ENCODE measurements at places on chromosomes 5 and 9. TPM values are rescaled to one million over a fixed set of nuclear protein-coding genes. Genes with fewer than 3 reads are reported as not detected.

TRPM6 gene
- not detected for total RNA-seq

GRCh38 chr9:98092613-98092931, 26.4 kb downstream of the TRIM14 start:
- no peak for DNase-seq

ARID3C gene
- not detected for total RNA-seq

FYB1 gene
- total RNA-seq, result 1.1 TPM

C5 gene
- total RNA-seq, result 2.9 TPM

DNA sequence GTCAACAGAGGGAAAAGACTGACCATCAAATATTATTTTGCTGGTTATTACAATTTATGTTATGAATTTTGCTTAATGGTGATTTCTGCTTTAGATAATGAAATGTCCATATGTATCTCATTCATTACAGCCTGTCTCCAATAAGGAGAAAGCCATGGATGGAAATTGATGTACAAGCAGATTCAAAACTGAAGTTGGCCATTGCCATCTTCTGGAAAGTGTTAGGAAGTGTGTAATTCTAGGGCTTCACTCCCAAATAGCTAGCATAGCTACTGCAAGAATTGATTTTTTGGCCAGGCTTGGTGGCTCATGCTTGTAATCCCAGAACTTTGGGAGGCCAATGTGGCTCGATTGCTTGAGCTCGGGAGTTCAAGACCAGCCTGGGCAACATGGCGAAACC, 45.8 kb downstream of the DYNC2I2 start:
- DNase-seq, result no peak

DNA sequence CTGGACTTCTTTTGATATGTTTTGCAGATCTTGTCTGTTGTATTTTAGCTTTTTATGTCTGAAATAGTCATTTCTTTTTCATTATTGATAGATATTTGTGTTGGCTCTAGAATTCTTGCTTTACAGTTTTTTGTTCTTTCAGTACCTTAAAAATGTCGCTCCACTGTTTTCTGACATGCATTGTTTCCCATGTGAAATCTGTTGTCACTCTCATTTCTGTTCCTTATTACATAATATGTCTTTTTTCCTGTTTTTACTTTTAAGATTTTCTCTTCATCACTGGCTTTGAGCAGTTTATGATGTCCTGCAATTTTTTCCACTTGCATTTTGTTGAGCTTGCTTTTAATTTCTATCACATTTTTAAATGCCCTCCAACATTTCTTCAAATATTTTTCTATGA, 270.4 kb upstream of the TARS1 start:
- no peak for DNase-seq

GRCh38 chr5:142571371-142571770, 114.5 kb downstream of the FGF1 start:
- DNase-seq, result no peak

SPRY4 gene
- total RNA-seq, result 38.4 TPM

DNA sequence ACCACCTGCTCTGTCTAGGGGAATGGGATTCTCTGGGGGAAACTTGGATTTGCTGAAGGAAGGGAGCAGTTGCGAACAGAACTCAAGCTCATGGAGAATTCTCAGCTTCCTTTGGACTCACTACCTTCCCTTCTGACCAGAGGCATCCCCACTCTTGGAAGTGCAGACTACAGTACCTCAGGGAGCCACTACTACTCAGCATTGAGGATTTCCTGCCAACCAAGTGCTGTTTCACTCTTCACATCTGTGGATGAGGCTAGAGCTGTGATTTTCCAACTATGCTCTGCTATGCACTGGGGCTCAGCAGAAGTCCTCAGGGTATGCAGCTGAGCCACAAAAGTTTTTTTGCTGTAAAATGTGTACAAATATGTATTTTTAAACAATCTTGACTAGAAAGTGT, 43.9 kb downstream of the MACROH2A1 start:
- no peak for DNase-seq

PCDHGA2 gene
- total RNA-seq, result not detected

- DNase-seq, result no peak
Measured at GRCh38 chr5:36691696-36692371, 85.4 kb downstream of the SLC1A3 start.

DNA sequence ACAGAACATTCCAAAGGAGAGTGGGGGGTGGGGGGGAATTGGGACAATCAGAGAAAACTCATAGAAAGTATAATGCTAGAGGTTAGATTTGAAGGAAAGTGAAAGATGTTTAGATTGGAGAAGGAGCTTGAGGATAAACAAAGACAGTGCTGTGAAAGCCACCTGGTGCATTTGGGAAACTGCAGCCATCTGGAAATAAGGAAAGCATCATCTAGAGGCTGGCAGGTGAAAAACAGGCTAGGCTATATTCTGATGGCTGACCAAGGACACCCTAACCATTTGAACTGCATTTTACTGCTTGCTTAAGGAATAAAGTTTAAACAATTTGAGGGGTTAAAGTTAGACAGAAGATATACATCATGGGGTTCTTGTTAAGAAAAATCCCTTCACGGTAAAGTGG, 296.4 kb downstream of the CETN3 start:
- peak; percentile 15 for DNase-seq

GRCh38 chr5:133565993-133566392, 46.3 kb downstream of the FSTL4 start:
- peak; percentile 40 for DNase-seq

GRCh38 chr5:149018909-149019443, 43.9 kb downstream of the SH3TC2 start:
- DNase-seq, result no peak

GRCh38 chr9:127195976-127196825, 68.4 kb upstream of the GARNL3 start:
- DNase-seq, result no peak

DNA sequence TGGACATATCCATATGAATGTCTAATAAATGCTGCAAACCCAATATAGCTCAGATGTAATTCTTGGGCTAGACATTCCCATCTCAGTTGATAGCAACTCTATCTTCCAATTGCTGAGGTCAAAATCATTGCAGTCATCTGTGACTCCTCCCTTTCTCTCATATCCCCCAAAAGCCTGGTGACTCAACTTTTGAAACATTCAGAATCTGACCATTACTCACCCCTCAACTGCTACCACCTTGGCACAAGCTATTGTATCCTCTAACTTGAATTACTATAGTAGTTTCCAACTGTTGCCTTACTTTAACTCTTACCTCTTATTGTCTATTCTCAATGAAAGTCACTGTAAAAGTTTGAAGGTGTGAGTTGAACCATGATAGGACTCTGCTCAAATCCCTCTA, 600.1 kb upstream of the RGMB start:
- DNase-seq, result peak; percentile 67

GRCh38 chr5:1468247-1468612, 23.0 kb upstream of the SLC6A3 start:
- DNase-seq, result peak; percentile 24

- DNase-seq, result peak; percentile 19
Measured at GRCh38 chr5:146560205-146560812, 44.3 kb upstream of the GPR151 start.

GRCh38 chr5:95986937-95987520, 25.4 kb upstream of the ELL2 start:
- DNase-seq, result no peak

GRCh38 chr5:135821802-135822201, 12.7 kb upstream of the SLC25A48 start:
- no peak for DNase-seq

- no peak for DNase-seq
Measured at GRCh38 chr9:125637241-125637640, 69.8 kb downstream of the MAPKAP1 start.

GRCh38 chr5:22926574-22926973, 73.4 kb upstream of the CDH12 start:
- DNase-seq, result no peak

GRCh38 chr5:79759436-79759835, 69.8 kb downstream of the CMYA5 start:
- peak; percentile 44 for DNase-seq

CSF1R gene
- not detected for total RNA-seq

CIZ1 gene
- total RNA-seq, result 46.1 TPM

SLC6A19 gene
- total RNA-seq, result not detected

DNA sequence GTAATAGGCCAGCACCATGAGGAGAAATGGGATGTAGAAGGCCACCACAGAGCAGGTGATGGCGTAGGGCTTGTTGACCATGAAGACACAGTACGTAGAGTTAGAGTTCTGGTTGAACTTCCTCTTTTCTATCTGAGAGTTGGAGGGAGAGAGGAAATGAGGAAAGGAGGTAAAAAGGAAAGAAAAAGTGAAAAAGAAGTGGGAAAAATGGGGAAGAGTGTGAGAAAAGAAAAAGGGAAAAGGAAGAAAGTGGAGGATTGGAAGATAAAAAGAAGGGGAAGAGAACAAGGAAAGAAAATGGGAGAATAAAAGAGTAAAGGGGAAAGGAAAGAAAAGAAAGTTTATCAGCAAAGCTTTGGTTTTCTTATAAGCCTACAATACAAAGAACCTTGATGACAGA, 126.1 kb downstream of the FBXO38 start:
- no peak for DNase-seq

DNA sequence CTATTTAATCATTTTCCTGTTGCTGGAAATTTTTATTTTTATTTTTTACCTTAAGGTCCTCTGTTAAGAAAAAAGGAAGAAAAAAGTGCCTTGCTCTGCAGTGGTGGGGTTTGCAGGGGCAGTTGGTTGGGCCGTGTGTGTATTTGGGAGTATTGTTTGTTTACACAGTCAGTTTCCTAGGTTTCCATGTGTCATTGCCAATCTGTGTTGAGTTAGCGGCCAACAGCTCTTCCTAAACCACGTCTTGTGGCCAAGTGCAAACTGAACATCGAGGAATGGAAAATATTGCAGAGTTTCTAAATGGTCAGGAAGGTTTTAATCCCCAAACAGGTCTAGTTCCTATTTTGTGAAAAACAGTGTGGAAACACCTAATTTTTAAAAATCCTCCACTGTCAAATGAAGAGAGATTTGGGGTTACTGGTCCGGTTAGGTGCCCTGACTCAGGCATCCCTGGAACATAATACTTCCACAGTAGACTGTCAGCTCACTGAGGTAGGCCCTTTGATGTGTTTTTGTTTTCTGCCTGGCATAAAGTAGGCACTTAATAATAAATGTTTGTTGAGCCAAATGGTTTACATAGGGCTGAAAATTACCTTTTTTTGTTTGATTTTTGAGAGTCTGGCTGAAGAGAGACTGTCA, 37.0 kb downstream of the MAMDC2 start:
- DNase-seq, result peak; percentile 57

ANGPTL2 gene
- total RNA-seq, result 0.75 TPM

GRCh38 chr5:115424030-115424429, 120.5 kb downstream of the FEM1C start:
- no peak for DNase-seq

GRCh38 chr9:127761491-127761956, 16.9 kb downstream of the SH2D3C start:
- no peak for DNase-seq

DNA sequence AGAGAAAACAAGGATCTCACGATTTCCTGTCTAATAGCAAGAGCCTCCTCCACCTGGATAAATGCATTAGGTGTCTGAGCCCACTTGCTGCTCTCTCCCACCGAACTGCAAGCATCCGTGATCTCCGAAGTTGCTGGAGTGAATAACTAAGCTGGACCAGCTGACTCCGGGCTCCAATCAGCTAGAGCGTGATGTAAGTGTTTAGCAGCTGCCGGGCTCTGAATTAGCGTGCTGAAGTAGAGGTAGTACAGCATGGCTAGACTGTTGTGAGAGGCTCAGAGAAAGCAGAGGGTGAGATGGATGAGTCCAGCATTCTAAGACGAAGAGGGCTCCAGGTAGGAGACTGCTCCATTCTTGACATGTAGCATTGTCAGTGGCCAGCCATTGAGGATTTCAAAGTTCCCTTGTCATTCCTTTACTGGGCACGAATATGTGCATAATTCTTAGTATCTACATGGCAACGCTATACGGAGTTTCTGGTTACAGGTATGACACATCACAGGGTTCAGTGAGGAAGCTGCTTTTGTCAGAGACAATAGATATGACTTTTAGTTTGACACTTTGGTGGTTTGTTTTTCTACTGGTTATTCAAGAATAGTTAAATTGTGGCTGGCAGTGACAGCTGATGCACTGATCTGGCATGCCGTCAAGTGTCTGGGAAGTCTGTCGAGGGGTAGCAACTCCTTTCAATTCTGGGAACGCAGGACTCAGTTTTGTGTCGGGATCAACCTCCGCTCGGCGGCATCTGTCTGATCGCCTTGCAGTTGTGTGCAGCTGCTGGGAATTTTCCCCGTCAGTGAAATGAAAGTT, 232.6 kb downstream of the MAST4 start:
- DNase-seq, result peak; percentile 47

GRCh38 chr5:166904571-166904970, 1386.9 kb upstream of the WWC1 start:
- DNase-seq, result no peak

DNA sequence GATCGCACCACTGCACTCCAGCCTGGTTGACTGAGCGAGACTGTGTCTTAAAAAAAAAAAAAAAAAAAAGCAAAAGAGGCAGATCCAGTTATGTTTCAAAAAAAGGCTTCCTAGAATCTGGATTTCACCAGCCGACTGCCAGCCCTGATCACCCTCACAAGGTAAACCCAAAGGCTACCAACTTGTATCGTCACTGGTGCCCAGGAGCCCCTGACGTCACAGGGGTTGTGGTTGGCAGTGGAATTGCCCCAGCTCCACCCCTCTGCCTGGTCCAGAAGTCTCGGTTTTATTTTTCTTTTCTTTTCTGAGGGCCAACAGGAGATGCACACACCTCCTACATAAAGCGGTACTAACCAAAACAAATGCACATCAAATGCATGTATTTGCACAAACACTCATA, 6.0 kb upstream of the LMX1B start:
- no peak for DNase-seq

DNA sequence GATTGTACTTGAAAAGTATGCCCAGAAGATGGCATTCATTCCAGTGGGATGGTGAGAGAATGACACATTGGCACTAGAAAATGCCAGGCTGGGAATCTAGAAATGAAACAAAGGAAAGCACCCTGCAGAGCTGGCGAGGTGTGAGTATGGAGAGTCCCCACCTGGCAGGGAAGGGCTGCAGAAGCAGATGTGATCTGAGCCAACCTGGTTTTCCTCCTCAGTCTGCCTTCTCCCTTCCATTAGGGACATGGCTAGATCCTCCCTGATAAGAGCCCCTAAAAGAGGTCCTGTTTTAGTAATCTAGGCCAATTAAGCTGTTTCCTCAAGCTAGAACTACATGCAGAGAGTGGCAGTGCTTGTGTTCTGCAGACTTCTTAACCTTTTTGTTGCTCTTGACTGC, 24.7 kb upstream of the TNFSF15 start:
- DNase-seq, result no peak
